ENCODE measurements at places on chromosomes 4 and X.

DNA sequence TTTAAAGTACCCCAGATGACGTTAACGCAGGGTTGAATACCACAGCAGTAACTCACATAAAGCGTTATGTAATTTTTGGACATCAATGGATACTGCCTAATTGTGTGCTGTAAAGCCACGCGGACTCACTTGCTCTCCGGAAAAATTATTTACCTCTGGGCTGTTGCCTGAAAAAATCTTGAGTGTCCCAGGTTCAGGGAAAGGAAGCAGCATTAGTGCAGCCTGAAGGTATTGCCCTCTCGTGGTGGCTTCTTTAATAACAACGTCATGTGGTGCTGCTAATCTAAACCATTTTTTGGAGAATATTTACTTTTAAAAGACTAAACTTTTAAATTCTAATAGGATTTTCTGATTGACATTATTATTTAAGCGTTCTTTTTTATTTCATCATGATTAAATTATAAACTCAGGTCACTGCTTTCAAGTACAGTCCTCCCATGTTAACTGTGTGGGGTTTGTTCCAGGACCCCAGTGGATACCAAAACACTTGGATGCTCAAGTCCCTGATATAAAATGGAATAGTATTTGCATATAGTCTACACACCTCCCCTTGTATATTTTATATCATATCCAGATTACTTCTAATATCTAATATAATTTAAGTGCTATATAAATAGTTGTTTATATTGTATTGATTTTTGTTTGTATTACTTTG, 384.8 kb downstream of the FAM133A start:
- DNase-seq = no peak

GRCh38 chr4:114752391-114753165, 154.0 kb downstream of the UGT8 start:
- no peak for DNase-seq

DNA sequence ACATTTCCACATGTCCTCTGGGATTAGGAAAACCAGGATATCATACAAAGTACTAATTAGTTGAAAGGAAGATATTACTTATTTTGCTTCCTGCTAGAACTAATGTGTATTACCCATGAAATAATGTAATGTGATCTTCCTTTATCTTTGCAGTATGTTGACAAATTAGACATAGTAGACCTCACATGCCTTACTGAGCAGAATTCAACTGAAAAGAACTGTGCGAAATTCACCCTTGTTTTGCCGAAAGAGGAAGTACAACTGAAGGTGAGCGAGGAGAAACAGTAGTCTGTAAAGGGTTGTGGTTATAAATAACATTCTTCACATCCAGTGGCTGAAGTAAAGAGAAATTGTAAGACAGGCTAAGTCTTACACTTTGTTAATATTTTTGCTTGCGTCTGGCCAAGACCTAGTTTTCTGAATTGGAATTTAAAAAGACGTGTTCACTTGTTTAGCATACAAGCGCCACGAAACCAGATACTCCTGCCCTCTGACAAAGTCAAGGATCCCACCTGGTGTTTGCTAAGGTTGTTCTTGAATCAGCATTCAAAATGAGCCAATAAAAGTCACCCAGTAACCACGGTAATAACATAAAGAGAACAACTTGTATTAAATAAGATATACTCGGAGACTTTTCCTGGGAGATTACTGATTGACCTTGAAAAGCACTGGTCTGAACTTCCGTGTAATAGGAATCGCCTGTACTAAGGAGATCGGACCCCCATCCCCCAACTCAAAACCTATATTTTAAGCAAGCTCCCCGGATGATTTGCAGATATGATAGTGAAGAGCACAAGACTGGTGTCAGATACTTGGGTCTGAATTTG, 16.9 kb downstream of the STAP1 start:
- no peak for DNase-seq

DNA sequence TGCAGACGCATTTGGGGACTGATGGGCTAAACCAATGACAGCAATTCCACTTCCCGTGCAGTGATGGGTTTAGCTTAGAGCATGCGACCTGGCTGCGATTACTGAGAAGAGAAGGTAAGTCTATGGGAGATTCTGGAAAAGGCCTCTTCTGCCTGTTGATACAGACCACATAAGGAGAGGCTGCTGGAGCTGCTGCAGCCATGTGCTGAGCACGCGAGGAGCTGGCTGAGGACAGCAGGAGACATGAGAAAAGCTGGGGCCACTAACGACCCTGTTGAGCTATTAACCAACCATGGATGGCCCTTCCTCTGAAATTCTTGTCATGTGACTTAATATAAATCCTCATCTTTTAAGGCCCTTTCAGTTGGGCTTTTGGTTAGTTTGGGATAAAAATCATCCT, 199.9 kb downstream of the PRDM5 start:
- DNase-seq = no peak

DNA sequence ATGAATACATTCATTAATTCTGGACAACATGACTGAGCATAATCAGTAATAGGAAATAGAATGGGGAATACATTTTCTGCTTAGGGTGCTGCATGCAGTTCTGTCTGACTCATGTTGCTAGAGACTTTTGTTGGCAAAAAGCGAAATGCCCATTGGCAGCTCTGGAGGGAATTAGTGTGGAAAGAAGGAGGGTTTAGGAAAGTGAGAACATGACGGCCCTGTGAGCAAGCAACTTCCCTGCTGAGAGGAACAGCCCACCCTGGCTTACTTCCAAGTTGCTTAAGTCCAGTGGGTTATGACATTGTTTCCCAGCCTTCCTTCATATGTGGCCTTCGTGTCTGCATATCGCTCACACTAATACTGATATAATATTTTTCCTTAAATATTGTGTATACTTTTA, 13.8 kb downstream of the MAD2L1 start:
- DNase-seq = peak; percentile 32

DNA sequence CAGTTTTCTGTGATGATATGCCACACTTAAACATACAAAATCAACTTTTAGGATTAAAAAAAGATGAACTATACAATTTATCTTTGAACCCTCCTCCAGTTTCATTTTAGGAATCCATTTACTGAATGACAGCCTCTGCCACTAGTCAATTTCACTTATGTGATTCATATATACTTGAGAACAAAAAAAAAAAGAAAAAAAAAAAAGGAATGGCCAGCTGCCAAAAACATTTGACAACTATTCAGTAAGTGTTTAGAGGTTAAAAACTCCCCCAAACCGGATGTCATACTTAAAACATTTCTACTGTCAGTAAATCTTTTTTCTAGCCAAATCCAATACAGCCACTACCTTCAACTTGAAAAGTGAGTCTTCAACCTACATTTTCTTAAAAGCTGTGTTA, 266.7 kb upstream of the MAGEB2 start:
- DNase-seq = no peak

GRCh38 chr4:151481813-151482212, 72.8 kb downstream of the FHIP1A start:
- DNase-seq = no peak

- no peak for DNase-seq
Observed at GRCh38 chr4:146398404-146398803, 123.3 kb downstream of the SLC10A7 start.

DNA sequence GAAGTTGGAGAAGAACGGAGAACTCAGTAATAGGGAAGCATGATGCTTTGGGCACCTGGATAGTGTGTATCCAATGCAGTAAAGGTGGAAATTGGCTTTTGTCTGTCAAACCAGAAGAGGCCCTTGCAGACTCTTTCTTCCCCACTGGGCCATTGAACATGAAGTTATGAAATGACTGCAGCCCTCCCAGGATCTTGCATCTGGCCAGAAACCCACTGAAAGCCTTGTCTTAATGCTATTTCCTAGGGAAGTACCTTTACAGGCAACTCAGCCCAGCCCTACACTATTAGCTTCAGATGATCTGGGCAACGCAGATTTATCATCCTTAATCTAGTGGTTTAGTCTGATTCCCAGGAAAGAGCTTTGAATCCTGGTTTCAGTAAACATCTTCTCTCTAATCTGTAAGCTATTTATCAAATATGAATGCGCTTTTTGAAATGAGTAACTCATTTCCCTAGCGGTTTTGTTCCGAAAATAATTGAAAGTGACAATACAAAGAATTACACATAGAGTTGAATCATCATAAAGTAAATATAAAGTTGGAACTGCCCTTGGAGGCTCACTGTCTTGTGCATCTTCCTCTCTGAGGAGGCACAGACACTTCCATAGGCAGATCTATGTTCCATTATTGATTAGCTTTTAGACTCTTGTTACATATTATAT, 464.1 kb downstream of the IDS start:
- DNase-seq = no peak

GRCh38 chr4:95124906-95125504, 367.2 kb downstream of the BMPR1B start:
- DNase-seq = peak; percentile 30

DNA sequence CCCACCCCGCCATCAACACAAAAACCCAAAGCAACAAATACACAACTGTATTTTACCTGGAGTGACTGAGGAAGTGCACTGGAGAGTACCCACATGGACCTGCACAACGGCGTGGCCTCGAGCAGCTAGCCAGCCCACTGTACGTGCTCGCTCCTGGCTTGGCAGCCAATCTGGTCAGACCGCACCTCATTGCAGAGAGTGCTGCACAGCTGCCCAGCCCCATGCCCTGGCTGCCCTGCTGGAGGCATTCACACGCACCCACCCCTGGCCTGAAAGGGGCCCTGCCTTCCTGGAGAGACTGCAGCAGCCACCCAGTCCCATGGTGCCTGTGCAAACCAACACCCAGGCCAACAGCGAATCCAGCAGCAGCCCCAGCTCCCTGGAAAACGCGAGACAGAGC, 116.3 kb downstream of the GALNTL6 start:
- DNase-seq = no peak

DNA sequence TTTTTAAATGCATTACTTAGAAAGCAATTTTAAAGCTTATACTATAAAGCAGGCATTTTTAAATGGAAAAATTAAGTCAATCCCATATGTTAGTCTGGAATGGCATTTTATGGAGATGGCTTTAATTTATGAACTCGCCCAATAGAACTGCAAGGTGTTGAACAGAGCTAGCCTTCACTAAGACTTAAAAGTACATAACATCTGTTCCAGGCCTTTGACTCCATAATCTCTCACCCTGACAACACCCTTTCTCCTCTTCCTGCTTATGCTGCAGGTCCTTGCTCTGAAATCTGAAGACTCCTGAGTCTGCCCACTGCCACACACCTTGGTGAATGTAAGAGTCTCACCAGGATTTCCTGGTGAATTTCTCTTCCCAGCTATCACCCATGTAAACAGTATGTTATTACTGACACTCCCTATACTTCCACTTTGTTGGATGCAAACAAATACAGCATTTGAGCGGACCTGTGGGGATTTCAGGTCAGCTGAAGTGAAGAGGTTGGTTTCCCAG, 17.7 kb upstream of the SLC39A8 start:
- no peak for DNase-seq

DNA sequence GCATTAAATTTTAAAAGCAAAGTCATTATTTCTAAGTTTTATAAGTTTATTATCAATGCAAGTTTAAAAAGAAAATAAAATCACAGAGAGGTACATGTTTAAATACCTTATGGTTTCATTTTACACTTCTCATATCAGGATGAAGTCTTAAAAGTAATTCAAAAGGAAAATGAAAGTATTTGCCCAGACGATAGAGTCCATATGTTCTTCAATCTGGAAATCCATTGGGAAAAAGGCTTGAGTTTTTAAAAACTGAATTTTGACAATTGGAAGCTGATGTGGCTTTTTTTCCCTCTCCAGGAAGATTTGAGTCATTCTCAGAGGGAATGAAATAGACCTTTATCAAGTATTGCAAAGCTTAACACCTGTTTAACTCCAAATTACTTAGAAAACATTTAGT, 37.1 kb downstream of the MAB21L2 start:
- no peak for DNase-seq

GRCh38 chr4:13032936-13033335, 451.2 kb downstream of the RAB28 start:
- no peak for DNase-seq

Data from left hindlimb (tissue), 1 donor.